ENCODE measurements at places on chromosomes 2 and 18.

DNA sequence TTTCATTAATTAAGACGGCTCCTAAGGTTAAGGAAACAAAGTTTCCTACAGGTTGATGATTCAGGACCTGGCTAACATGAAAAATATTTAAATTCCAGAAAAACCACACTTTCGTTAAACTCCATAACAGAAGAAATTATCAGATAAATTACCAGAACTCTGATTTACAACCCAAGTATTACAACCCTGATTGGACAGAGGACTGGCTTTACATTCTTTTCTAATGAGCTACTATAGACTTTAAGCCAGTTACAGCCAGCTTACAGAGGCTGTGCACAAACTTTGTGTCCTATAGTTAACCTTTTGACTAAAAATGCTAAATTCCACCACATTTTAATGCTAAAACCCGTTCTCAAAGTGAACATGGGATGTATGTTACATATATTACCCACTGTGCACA, 458.6 kb downstream of the KCNJ3 start:
- DNase-seq = no peak

DNA sequence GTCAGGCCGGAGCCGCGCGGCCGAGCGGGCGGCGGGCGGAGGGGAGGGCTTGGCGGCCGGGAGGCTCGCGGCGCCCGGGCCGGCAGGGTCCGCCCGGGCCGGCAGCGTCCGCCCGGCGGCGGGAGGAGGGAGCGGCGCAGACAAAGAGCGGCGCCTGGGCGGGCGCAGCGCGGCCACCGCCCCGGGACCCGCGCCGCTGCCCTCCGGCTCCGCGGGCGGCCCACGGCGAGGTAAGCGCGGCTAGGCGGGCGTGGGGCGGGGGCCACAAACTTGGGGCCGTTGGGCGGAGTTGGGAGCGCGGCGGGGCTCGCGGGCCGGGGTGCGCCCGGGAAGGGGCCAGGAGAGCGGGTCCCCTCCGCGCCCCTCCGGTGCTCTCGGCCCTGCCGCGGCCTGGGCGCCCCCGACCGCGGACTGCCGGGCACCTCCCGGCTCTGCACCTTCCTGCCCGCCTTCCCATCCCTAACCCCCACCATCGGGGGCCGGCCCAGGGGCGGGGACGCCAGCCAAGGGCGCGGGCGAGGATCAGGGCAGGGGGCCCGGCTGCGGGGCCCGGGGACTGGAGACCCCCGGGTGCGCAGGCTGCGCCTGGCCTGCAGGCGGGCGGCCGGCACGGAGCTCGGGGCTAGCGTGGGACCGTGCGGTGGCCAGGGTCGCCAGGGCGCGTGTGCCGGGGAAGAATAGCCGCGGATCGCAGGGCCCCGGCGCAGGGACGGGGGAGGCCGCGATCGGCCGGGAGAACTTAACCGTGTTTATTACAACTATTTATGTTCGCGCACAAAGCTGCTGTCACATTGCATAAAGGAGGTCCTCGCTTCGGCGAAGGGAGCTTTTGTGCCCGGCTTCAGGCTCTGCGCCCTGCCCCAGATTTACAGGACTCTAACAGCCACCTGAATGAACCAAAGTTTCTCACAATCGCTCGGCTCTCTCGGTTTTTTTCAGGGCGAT, at the start of gene NCK2:
TSS of gene NCK2 (plus strand) at position 4 of the 945 bp plus-strand sequence. CDS start 110,152 bp downstream, outside the sequence.
- no peak for DNase-seq

- no peak for DNase-seq
Observed at GRCh38 chr2:165897726-165898125, 55.9 kb downstream of the TTC21B start.

DNA sequence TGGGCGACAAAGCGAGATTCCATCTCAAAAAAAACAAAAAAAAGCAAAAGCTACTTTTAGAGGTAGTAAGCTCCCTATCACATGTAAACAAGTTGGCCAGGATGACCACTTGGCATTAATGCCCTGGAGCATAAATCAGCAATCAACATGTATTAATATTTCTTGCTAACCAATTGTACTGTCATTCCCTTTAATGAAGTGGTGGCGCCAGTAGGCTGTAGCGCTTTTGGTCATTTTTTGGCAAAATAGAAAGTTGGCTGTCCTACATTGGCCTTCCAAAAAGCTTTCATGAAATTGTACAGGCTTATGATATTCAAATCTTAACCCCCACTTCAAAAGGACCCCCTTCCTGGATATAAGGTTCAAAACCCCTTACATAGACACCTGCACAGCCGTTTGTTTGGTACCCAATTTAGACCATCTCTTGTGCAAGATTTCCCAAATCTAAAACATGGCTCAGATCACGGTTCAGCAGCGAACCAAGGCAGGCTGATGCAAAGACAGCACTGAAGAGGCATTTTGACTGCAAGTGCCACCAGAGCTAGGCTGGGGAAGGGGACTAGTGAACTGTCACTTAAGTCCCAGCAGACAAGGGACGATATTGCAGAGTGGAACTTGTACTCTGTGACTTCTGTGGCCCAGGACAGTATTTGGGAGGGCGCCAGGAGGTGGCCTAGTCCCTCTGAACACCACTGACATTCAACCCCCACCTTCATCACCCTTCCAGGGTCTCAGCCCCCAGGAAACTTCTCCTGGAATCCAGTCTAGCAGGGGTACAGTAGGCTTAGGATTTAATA, 31.9 kb downstream of the SMAD7 start:
- no peak for DNase-seq

DNA sequence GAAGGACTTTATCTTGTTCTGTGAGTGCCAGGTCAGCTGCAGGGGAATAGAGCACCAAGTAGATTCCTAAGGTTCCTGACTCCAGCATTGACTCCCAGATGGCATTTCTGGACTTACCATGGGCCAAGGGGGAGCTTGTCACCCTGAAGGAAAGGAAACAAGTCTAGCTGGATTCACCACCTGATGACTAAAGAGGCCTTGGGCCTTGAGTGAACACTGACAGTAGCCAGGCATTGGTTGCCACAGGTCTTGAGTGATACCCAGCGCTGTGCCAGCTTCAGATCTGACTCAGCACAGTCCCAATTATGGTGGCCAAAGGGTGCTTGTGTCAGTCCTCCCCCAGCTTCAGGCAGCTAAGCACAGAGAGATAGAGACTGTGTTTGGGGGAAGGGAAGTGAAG, 40.1 kb upstream of the CAPN13 start:
- no peak for DNase-seq

DNA sequence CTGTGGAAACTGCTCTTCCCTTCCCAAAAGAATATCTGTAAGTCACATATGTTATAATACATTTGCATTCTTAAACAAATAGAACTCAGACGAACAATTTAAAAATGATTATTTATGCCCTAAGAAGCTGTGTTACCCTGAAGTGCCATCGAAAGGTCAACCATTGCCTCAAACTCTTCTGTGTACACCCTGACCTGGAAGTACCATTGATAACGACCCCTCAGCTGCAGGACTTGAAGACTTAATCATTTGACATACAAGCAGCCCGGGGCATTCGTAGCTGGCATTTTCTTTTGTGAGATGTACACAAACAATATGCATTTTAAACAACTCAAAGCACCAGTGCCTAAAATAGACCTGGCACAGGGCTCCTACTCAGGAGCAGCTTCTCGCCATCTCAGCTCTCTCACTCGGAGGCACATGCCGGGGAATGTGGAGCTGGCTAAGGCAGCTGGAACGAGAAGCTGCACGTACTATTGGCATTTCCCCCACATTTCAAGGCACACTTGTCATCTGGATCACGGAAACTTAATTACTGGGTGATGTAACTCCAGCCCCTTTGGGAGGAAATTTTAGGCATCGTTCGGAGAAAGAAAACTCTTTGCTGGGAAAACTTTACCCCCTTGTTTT, 170.0 kb upstream of the GALNT5 start:
- no peak for DNase-seq

DNA sequence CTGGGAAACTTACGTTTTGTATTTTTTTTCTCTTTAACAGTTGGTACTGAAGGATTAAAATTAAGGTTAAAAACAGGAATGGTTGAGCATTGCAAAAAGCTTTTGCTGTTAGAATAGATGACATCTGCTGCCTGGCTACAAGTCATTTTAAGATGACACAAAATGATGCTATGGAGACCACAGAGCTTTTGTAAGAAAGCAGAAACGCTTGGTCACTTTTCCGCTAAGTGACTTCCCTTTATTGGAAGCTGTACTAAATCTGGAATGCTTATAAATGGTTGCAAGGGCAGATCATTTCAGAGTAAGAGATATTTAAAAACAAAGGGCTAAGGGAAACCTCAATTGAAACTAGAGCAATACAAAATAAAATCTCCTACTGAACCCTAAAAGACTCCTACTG, 544.0 kb downstream of the STK39 start:
- DNase-seq = no peak

DNA sequence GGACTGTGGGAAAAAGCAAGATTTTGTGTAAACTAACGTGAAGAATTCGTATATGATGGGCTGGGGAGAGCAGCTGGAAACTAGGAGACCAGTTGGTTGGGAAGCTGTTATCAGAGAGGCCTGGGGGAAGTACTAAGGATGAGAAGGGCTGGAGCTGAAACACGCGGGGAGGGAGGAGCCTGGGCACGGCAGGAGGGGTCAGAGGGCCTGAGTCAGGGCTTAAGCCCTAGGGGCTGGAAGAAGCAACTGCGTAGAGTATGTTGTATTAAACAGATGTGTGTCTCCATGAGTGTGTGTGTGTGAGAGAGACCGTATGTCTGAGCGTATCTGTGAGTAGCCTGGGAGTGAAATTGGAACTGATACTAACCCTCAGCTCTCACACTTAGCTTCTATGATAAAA, 8.4 kb downstream of the POMC start:
- DNase-seq = no peak

- DNase-seq = no peak
Observed at GRCh38 chr2:8595428-8595805, 86.4 kb upstream of the ID2 start.

DNA sequence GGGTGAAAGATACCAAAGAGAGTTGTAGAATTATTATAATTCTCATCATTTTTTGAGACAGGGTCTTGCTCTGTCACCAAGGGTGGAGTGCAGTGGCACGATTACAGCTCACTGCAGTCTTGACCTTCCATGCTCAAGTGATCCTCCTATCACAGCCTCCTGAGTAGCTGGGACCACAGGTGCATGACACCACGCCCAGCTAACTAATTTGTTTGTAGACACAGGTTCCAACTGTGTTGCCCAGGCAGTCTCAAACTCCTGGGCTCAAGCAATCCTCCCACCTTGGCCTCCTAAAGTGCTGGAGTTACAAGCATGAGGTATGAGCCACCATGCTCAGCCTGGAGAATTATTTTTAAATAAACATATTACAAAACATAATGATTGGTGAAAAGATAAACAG, 92.8 kb upstream of the MSH6 start:
- no peak for DNase-seq

GRCh38 chr2:119756837-119757236, 2.9 kb upstream of the PTPN4 start:
- DNase-seq = no peak

GRCh38 chr18:10514082-10514481, 11.7 kb upstream of the NAPG start:
- DNase-seq = no peak

- DNase-seq = no peak
Observed at GRCh38 chr2:133837441-133838094, 269.3 kb upstream of the NCKAP5 start.

DNA sequence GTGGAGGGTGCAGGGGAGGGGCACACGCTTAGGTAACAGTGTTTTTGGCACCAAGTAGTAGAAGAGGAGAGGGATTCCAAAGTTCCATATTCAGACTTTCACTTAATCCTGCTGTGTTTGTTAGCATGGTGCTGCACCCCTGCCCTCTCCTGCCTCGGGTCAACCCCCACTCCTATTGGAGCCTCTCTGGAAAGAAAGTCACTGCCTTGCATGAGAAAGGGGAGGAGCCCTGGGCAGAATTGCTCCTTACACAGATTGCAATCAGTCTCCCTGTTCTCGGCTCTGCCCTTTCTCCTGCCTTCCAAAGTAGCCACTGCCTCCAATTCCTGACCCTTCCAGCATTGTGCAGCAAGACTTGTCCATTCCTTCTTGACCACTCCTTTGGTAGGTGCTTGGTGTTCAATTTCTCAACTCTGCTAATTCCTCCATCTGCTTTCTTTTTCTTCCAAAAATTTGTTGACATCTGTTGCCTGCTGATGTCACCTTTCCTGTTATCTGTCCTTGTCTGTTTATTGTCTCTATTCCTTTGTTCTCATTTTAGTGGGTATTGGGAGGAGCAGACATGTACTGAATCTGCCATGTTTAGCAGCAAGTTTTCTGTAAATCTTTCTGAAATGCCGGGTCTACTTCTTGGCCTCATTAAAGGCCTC, 225.4 kb downstream of the LOXHD1 start:
- no peak for DNase-seq

DNA sequence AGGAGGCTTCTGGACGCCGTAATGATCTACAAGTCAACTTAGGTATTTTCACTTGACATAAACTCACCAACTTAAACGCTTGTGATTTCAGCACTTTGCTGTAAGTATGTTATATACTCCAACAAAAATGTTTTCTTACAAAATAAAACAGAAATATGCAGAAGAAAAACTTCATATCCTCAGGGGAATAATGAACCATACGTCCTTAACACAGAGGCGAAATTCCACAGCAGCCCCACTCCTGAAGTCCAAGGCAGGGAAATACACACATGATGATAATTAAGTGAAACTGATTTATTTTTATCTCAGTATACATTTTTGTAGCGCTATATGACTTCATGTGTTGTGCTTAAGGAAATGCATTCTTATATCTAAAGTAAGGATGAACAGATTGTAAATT, 335.4 kb upstream of the VWC2L start:
- DNase-seq = no peak

DNA sequence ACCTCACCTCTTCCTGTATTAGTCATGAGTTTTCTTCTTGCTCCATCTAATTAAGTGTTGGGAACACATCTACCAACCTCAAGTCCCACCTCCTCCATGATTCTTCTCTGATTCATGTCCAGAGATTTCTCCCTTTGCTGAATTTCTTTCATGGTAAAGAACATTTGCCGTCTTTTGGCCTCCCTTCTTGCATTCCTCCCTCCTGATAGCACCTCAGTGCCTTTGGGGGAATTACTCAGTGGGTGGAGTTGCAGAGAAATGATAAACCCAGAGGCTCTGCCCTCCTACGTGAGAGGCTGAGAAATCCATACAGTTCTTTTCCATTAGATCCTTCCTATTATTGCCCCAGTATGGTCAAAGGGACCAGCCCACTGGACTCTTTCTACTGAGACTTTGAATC, 651.9 kb downstream of the SLC4A3 start:
- no peak for DNase-seq

- no peak for DNase-seq
Observed at GRCh38 chr2:195722075-195722474, 65.0 kb downstream of the SLC39A10 start.
